Muscle of back (tissue), 13 donors: ENCODE measurements at places on chromosomes 4 and X. TPM values are rescaled to one million over a fixed set of nuclear protein-coding genes. Genes with fewer than 3 reads are reported as not detected.

DNA sequence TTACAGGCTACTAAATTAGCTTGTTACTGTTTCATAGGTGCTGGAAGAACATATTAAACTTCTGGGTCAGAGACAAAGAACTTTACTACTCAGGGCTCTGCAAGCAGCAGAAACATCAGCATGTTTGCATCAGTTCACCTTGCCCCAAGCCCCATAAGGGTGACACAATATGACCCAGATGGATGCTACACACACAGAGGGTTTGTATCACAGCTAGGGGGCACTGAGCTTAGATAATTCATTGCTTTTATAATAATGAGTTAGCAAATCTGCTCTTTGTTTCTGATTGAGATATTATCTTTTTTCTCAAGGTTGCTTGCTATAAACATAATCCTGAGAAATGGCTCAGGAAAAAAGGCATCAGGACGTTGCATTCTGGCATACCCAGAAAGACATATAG lies 4.8 kb upstream of the SYNPO2 start:
- no peak for DNase-seq

Gene ARHGAP36
- polyA plus RNA-seq: 381 TPM

Gene NBDY
- polyA plus RNA-seq: 59.0 TPM

DNA sequence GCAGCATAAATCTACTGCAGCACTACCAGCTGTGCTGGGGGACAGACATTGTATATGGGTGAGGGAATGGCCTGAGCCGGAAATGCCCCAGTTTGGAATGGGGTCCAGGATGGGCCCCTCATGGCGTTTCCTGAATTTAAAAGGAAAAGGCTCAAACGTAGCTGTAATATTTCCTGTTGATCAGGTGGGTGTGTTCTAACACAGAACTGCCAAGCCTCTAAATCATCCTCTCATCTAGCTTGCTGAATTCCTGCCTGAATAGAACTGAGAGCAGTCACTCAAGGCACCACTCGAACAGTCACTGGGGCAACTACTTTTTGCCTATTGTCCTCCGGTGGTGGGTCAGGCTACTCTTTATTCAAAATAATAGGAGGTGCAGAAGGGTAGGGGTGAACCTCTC lies 28.7 kb downstream of the ADH6 start:
- peak; percentile 24 for DNase-seq

DNA sequence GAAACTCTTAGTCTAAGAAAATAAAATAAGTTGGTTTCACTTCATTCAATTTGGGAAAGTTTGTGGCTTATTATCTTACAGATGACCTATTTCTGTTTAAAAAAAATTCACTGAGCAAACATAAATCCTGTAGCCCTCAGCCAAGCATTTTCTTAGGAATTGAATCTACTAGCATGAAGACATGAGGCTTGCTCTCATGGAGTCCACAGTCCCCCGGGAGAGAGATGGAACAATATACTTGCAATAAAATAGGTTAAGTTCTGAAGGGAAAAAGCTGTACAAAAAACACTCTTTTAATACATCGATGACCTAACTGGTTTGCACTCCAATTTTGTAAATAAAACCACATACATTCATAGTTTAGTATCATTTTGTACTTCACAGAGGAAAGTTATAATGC lies 642.6 kb upstream of the FAM241A start:
- DNase-seq: no peak

DNA sequence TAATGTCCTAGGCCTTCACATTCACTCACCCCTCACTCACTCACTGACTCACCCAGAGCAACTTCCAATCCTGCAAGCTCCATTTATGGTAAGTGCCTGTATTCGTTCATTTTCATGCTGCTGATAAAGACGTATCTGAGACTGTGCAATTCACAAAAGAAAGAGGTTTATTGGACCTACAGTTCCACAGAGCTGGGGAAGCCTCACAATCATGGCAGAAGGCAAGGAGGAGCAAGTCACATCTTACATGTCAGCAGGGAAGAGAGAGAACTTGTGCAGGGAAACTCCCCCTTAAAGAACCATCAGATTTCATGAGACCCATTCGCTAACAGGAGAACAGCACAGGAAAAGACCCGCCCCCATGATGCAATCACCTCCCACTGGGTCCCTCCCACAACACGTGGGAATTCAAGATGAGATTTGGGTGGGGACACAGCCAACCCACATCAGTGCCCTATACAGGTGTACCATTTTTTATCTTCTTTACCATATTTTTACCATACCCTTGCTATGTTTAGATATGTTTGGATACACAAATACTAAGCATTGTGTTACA lies 18.2 kb upstream of the TLR1 start:
- no peak for DNase-seq

Gene PAGE5
- polyA plus RNA-seq: not detected

DNA sequence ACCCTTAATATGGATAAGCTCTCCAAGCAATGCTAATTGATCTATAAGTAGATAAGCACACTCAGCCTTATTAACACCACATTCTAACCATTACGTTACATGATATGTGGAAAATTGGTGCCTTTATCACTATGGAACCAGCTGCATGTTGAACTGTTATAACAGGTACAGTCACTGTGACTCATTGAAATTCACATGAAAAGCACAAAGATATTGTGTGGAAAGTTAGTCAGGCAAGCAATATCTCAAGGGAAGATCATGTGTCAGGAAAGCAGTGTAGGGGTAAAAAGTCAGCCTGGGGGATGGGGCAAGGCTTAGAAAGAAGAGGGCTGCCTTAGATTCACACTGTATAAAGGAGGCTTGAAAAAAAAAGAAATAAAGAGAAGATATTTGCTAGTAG lies 313.7 kb upstream of the SMIM31 start:
- DNase-seq: no peak

DNA sequence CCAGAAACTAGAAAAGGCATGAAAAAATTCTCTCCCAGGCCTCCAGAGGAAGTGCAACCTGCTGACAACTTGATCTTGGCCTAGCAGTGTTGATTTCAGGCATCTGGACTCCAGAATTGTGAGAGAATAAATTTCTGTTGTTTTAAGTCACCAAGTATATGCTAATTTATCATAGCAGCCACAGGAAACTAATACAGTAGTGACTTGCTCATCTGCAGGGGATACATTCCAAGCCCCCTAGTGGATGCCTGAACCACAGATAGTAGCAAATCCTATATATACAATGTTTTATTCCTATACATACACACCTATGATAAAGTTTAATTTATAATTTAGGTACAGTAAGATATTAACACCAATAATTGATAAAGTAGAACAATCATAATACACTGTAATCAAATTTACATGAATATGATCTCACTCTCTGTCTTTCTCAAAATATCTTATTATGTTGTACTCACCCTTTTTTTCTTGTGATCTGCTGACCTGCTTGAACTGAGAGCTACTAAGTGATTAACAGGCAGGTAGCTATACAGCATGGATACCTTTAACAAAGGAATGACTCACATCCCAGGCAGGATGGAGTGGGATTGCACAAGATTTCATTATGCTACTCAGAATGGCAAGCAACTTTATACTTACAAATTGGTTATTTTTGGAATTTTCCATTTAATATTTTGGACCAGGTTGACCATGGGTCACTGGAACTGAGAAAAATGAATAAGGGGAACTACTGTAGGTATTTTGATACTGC lies 501.1 kb downstream of the KCNIP4 start:
- no peak for DNase-seq

GRCh38 chrX:397575-397974 lies 10.9 kb upstream of the PPP2R3B start:
- DNase-seq: peak; percentile 80

Gene ETDA
- not detected for polyA plus RNA-seq

Gene NDST3
- polyA plus RNA-seq: 0.14 TPM

Gene GNRHR
- polyA plus RNA-seq: 0.80 TPM

- no peak for DNase-seq
Observed at GRCh38 chr4:53605783-53606182, 14.5 kb upstream of the LNX1 start.

DNA sequence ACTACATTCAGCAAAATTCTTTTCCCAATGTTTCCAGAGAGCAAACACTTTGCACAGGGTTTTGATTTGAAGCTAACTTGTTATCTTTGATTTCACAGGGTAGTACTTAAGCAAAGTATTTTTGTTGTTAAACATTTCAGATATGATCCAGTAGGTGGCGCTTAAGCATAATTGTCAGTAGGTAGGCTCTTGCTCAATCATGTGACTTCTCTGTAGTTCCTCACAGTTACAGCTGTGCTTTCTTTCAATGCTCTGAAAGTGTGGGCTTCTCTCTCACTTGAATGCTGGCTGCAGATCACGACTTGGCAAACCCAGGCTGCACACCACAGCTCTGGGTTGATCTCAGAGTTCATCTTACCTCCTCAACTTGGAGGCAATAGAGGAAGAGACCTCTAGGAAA lies 1016.5 kb downstream of the SH3BGRL start:
- DNase-seq: no peak

GRCh38 chr4:38948551-38948950 lies 80.9 kb downstream of the FAM114A1 start:
- peak; percentile 71 for DNase-seq

DNA sequence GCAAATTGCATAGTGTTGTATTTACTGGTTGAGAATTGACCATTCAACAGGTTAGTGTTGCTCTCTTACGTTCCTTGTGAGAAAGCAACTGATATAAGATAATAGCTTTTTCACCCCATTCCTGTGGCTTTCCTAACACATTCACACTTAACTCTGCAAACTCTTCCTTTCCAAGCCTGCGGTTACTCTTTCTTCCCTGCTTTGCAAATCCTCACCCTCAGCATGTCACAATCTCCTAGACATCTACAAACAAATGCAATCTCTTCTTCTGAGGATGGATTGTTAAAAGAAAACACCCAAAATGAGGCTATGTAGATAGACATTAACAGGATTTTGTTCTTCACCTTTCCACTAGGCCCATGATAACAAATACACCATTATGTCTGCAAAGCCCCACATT lies 771.7 kb upstream of the PCDH7 start:
- no peak for DNase-seq

- DNase-seq: no peak
Observed at GRCh38 chr4:47863486-47863885, 25.6 kb upstream of the CORIN start.

Gene LRIT3
- 0.13 TPM for polyA plus RNA-seq

Gene BEX1
- 0.53 TPM for polyA plus RNA-seq

DNA sequence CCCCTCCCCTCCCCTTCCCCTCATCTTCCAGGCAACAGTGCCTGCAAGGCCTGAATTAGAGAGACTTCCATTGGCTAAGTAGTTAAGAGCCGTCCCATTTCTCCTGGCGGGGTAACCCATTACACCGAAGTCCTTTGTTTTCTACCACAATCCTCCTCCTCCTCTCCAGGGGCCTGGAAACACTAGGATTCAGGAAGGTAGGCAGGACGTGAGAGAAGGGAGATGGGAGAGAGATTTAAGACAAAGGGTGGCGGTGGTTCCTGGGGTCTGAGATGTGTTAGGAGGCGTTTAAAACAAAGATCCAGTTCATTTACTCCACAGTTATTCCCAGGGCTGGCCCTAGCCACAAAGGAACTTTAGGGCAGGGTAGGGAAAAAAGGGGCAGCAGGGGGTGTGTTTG lies 28.0 kb downstream of the NYX start:
- no peak for DNase-seq

DNA sequence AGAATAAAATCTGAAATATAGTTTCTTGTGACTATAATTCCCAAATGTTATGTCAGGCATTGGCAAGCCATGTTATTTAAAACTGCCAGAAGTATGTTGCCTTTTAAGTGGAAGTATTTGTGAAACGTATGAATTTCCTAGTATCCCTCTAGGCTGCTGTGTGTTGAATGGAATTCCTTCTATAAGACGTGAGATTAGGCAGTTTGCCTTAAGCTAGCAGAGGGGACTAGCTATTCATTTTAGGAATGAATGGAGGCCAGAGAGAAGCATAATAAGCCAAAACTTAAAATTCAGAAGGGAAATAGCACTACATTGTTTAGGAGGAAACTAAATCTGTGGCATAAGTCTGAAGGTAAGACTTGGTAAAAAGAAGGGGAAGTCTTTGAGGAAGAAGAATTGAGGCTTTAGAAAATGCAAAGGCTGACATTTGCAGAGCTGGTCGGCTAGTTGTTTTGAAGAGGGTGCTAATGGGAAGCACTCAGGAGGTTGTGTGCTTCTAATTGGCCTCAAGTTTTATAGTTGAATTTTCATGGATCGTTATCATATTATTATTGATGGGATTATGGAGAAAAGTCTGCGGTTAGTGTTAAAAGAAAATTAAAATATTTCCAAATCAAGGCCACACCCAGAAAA lies 57.1 kb downstream of the TMEM131L start:
- DNase-seq: no peak

GRCh38 chr4:154341448-154341847 lies 150.2 kb downstream of the DCHS2 start:
- DNase-seq: no peak
